ENCODE measurements at places on chromosomes 4 and X.

DNA sequence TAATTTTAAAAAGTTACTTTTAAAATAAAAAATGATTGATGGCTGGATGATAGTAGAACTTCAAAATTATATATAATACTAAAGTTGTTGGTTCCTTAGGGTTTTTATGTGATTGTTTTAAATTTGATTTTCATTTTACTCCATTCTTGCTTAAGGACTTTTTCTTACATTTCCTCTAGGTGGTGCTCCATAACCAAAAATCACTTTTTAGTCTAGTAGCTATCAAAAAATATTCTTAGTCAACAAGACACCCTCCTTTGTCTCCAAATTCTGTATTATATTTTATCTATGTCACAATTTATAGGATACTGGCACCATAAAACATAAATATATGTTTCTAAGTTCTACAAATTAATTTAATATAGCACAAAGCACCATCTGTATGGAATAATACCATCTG is 67.2 kb upstream of the BRWD3 start:
- peak; percentile 2 for DNase-seq

DNA sequence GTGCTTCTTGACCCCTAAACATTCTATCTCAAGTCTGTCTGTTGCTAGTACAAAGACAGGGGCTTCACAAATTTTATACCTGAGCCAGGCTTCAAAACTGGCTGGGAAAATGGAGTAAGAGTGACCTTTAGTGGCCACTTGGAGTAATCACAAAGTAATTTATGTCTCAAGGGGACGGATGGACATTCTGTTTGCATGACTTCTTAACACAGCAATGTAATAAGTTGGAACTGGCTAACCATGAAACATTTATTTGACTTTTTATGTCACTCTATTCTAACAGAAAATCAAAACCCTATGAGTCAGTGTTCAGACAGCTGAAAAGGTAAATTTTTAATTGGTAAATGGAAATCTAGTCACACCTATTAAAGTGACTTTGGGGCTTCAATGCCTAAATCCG is 600.6 kb downstream of the ANKRD50 start:
- DNase-seq: peak; percentile 69

DNA sequence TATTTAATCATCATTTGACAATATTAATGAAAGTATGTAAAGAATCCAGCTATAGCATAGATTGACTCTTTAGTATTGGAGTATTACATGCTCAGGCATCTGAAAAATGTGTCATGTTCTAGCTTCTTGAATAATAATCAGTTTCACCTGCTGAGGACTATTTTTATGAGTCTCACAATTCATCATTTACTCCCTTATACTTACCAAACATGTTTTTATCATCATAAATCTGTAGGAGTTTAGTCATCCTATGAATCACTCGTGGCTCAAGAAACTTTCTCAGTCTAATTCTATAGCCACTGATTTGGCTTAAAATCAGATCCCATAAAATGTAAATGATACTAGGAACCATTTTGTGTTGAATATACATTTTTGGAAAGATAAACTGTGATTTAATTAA is 1616.1 kb downstream of the C4orf33 start:
- no peak for DNase-seq

- DNase-seq: no peak
Observed at GRCh38 chrX:54825716-54826438, 18.3 kb downstream of the MAGED2 start.

- peak; percentile 23 for DNase-seq
Observed at GRCh38 chr4:73019462-73020047, 50.0 kb downstream of the COX18 start.

GRCh38 chr4:5887011-5887360 is 5.9 kb downstream of the CRMP1 start:
- DNase-seq: no peak

GRCh38 chr4:168574581-168575295 is 77.9 kb downstream of the PALLD start:
- no peak for DNase-seq

DNA sequence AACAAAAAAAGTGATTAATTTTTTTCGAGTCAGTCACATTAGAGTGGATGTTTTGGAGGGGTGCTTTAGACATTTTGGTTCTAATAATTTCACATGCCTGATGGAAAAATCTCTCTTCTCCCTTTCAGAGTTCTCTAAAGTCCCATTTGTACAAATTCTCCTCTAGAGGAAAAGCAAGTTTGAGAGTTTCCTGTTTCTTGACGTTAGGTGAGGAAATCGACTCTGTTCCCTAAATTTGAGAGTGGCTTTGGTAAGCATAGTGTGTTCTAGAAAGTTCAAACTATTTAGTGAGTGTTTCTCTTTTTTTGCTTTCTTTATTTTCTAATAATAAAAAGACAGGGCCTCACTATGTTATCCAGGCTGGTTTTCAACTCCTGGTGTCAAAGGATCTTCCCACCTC is 1.6 kb upstream of the ATP6AP2 start:
- no peak for DNase-seq

DNA sequence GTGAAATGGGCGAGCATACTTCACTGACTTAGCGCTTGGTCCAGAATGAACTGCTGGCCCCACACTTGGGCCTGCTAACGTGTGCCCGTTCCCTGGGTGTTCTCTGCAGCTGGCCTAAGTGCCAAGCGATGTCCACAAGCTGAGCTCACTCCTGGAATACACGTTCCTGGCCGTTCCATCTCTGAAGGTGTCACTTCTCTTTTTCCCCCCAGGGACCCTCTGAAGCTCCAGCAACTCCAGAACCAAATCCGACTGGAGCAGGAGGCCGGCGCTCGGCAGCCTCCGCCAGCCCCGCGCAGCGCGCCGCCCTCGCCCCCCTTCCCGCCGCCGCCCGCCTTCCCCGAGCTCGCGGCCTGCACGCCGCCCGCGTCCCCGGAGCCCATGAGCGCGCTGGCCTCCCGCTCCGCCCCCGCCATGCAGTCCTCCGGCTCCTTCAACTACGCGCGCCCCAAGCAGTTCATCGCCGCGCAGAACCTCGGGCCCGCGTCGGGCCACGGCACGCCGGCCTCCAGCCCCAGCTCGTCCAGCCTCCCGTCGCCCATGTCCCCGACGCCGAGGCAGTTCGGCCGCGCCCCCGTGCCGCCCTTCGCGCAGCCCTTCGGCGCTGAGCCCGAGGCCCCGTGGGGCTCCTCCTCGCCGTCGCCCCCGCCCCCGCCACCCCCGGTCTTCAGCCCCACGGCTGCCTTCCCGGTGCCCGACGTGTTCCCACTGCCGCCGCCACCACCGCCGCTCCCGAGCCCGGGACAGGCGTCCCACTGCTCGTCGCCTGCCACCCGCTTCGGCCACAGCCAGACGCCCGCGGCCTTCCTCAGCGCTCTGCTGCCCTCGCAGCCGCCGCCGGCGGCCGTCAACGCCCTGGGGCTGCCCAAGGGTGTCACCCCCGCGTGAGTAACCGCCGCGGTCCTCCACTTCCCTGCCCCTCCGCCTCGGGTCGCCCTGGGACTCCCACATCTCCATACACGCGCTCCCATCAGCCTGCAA is 132.3 kb downstream of the CBR4 start:
- no peak for DNase-seq

- DNase-seq: no peak
Observed at GRCh38 chrX:7586126-7586525, 256.8 kb upstream of the VCX start.

- DNase-seq: no peak
Observed at GRCh38 chr4:181752516-181752915, 490.7 kb upstream of the TENM3 start.

- no peak for DNase-seq
Observed at GRCh38 chrX:9355739-9356138, 109.1 kb upstream of the TBL1X start.

GRCh38 chrX:105695451-105695850 is 126.9 kb upstream of the NRK start:
- DNase-seq: no peak
